ENCODE measurements at places on chromosomes 11 and 22. TPM values are rescaled to one million over a fixed set of nuclear protein-coding genes. Genes with fewer than 3 reads are reported as not detected.

The P4HA3 gene
- total RNA-seq, result 36.3 TPM

The C11orf86 gene
- total RNA-seq, result not detected

The GNAZ gene
- under 0.01 TPM for total RNA-seq

- DNase-seq, result peak; percentile 57
Measured at GRCh38 chr11:31958076-31958735, 132.7 kb upstream of the RCN1 start.

DNA sequence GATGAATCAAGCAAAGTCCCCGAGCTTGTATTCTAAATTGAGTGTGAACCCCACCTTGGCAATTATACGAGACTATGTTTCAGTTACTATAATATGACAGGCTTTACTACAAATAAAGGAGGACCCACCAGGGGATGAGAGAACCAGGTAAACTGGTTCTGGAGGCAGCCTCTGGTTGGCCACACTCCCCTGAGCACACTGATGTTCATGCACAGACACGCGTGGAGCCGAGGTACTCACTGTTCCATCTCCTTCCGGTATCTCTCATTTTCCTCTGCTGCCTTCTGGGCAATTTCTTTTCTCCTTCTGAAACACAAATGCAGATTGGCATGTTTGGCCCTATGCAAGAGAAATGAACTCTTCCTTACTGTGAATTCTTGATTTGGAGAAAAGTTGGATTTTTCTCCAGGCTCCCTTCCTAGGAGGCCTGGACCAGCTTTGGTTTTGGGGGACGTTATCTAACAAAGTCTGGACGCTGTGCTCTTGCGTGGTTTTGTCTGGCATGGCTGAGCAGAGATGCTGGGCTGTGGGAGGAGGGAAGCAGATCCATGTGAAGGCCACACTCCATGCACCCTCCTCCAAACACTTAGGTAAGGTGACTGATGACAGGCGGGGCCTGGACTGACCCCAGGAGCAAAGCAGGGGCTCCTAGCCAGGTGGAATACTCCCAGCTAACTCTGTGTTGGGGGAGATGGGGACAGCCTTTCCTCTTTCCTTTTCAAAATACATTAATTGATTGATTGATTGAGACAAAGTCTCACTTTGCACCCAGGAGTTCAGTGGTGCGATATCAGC is 22.9 kb downstream of the USH1C start:
- DNase-seq, result no peak

DNA sequence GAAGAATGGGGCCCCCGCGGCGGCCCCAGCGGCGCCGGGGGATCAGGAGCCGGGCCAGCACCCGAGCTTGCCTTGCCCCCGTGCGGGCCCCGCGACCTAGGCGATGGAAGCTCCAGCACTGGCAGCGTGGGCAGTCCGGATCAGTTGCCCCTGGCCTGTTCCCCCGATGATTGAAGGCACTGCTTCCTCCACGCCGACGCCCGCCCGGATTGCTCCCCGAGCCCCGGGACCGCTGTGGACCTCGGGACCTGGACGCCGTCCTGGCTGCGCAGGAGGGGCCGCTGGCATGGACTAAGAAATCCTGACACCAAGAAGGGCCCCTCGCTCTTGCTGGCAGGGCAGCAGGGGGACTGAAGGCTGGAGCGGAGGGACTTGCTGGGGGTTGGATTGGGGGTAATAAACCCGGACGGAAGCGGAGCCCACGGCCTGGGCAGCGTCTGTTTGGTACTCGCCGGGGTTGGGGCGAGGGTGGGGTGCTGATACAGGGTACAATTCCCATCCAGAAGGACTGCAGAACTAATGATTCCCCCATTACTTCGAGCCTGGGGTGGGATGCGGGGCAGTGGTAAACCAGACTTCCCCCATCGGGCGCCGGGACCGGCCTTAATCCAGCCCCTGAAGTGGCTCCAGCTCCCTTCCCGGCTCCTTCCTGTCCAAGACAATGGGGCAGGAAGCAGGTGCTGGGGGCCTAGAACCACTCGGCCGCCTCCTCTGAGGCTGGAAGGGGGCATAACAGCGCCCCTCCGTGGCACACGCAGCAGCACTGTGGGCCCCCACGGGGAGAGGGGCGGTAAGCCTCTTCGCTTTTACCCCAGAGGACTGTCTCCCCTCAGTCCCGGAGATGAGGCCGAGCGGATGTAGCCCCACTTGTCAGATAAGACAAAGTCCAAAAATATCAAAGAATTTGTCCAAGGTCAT is 1.0 kb downstream of the CCDC85B start:
- DNase-seq, result peak; percentile 55

DNA sequence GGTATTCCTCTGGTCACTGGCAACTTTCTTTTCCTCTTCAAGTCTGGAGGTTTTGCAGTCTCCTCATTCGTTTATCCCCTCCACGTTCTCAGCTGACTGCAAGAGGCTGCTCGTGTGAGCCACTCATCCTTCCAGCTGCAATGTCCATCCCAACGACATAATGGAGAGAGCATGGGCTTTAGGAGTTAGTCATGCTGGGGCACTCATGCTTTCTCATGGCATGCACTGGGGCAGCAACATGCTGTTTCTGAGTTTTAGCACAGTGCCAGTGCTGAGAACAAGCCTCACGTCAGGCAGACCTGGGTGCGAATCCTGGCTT is 7.1 kb downstream of the DCPS start:
- DNase-seq, result peak; percentile 12

GRCh38 chr22:30028731-30029130 is 51.5 kb upstream of the HORMAD2 start:
- DNase-seq, result no peak
